SK-MEL-5 (cell line): ENCODE measurements at places on chromosomes 2 and 18.

DNA sequence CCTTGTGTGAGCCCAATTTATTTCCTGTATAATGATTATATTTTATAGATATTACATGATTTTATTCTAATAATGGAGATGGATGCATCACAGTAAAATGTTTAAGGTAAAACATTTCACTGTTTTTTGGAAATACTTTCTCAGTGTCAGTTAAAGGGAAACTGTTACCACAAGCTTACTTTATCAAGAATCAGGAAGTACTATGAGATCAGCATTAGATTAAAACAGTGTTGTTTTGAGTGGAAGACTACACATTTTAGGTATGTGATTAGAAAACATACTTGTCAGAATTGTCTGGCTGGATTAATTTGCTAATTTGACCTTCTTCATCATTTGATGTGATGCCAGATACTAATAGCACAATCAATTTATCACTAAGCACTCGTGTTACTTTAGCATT, at the start of gene HRH4:
HRH4 (plus strand) TSS at position 250 of the 400 bp plus-strand sequence; CDS start at position 342, 92 bp downstream.
- DNase-seq, result no peak

DNA sequence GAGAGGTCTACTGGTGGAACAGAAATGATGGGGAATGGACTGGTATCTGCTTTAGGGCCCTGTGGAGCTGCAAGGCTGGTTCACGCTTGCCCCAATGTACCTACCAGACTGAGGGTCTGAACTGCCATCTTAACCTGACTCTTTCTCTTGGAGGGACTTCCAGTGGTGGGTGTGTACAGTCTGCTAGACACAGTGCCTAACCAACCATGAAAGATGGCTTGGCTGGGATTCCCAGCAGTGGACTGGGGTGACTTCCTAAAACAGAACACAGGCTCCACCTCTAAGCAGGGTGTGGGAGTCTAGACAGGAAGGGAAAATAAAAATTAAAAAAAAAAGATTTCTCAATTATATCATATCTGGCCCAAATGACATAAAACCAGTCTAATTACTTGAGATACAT, 25.5 kb upstream of the MYO3B start:
- DNase-seq, result no peak

- DNase-seq, result no peak
Measured at GRCh38 chr2:65232636-65233035, 5.0 kb downstream of the ACTR2 start.

DNA sequence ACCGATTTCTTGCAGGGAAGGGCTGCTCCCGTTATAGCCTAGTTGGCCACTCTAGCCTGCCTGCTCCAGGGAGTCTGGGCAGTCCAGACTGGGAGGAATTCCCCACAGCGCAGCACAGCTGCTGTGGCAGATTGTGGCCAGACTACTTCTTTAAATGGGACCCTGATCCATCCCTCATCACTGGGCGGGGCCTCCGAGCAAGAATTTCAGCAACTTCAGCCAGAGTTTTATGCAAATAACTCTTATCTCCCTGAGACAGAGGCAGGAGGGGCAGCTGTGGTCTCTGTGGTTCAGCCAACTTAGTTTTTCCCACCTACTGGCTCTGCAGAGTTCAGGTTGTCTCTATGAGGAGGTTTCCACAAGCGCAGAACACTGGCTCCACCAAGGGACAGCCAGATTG, 1583.2 kb downstream of the SUCLG1 start:
- no peak for DNase-seq

DNA sequence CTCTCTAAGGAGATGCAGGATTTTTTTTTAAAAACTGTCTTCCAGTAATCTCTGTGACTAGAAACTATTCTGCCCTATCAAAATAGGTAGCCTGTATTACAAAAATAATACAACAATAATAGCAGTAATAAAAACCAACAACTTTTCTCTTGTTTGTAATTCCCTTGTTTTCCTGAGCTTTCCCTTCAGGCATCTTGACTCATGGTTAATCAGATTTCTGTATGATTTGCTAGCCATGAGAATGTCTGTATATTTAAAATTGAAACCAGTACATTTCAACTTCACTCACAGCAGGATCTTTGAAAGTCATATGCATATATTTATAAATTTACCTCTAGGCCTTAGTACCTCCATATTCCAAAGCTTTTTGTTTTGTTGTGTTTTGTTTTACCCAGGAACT, 38.2 kb downstream of the SLC4A10 start:
- no peak for DNase-seq

DNA sequence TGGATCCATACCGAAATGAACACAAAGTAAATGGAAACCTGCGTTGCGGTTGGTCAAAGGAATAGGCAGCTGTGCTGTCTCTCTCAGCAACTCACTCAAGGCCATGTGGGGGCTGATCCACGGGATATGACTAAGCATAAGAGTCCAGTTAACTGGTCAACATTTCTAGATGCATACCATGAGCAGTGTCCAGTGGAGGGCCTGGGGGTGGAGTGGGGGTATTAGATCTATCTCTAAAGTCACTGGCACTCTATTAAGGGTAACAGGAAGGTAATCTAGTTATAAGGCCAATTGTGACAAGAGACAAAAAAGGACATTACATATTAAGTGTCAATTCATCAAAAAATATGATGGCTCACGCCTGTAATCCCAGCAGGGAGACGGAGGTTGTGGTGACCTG, 136.8 kb downstream of the TTC32 start:
- DNase-seq, result no peak

GRCh38 chr2:174247474-174248186, 702 bp downstream of the OLA1 start:
- no peak for DNase-seq

DNA sequence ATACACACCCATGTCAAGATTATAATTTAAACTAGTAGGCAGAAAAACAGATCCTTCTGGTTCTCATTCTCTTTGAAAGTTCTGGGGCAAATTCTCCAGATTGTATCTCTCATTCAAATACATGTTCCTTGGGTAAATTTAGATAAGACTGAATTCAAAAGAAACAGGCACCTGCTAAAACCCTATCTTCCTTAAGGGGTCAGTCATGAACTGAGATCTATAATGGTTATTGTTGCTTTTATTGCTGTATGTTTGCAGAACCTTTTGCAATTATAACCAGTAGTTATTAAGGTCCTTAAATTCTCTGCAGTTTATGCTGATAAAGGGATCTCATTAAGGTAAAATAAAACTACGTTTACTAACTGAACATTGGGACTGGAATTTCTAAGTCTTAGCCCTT, 83.5 kb downstream of the MYO5B start:
- DNase-seq, result no peak

GRCh38 chr18:840023-840408, 28.0 kb upstream of the YES1 start:
- DNase-seq, result no peak

- no peak for DNase-seq
Measured at GRCh38 chr2:23271230-23271629, 113.7 kb upstream of the KLHL29 start.

- no peak for DNase-seq
Measured at GRCh38 chr2:64404002-64404731, 49.8 kb upstream of the LGALSL start.

DNA sequence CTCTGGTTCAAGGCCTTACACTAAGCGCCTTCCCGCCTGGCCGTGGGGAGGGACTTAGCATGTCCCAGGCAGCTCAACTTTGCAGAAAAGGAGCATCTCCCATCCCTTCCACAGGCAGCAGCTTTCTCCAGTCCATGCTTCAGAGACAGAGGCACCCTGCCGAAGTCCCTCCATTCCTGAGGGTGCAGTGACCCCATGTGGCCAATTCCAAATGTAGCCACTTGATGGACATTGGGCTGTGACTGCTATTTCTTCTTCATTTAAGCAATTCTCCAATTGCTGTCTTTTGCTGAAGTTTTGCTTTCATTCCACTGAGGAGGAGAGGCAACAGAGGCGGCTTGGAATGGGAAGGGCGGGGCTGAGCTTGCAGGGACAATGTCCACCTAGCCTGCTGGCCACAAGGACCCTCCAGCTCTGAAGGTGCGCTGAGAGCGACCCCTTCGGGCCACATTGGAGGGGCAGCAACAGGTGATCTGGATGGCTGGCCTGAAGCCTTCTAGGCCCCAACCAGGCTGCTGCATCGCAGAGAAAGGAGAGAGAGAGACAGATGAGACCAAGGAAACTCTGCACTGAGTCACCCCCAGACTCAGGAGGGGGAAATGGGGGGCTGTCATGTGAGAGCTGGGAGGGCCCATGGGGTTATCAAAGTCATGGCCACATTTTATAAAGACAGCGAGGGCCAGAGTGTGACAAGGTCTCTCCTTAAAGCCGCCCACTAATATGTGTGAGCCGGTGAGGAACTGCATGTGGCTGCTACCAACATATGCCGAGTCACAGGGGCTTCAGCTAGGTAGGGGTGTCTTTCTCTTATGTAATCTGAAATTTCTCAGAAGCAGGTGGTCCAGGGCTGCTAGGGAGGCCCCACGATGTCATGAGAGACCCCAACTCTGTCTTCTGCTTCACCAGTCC, 61.3 kb downstream of the LONRF2 start:
- DNase-seq, result peak; percentile 85

GRCh38 chr2:238700506-238701340, 147.2 kb upstream of the TWIST2 start:
- DNase-seq, result no peak

DNA sequence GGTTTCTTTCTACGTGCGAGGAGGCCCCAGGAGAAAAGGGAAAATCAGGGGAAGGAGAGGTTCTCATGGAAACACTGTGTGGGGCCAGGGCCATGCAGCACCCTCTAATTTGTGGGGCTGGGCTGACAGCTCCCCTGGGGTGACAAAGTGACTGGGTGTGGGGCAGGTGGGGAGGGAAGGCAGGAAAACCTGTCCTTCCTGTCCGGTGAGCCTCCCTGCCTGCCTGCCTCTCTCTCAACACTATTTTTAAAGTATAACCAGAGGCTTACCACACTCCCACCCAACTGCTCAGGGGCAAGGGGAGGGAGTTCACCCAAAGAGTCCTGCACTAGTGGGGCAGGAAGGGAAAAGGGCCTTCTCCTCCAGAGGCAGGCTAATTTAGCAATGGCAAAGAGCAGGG, 10.5 kb upstream of the EPAS1 start:
- DNase-seq, result no peak

DNA sequence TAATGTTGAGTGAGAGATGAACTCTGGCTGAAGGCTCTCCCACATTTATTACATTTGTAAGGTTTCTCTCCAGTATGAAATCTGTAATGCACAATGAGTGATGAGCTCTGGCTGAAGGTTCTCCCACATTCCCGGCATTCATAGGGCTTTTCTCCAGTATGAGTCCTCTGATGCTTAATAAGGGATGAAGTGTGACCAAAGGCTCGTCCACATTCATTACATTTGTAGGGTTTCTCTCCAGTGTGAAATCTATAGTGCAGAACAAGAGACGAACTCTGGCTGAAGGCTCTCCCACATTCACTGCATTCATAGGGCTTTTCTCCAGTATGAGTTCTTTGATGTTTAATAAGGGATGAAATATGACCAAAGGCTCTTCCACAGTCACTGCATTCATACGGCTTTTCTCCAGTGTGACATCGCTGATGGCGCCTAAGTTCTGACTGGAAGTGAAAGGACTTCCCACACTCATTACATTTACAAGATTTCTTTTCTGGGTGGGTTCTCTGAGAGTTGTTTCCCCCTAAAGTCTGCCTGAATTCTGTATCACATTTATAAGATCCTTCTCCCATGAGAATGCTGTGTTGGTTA, 10.2 kb downstream of the ZNF514 start:
- no peak for DNase-seq

DNA sequence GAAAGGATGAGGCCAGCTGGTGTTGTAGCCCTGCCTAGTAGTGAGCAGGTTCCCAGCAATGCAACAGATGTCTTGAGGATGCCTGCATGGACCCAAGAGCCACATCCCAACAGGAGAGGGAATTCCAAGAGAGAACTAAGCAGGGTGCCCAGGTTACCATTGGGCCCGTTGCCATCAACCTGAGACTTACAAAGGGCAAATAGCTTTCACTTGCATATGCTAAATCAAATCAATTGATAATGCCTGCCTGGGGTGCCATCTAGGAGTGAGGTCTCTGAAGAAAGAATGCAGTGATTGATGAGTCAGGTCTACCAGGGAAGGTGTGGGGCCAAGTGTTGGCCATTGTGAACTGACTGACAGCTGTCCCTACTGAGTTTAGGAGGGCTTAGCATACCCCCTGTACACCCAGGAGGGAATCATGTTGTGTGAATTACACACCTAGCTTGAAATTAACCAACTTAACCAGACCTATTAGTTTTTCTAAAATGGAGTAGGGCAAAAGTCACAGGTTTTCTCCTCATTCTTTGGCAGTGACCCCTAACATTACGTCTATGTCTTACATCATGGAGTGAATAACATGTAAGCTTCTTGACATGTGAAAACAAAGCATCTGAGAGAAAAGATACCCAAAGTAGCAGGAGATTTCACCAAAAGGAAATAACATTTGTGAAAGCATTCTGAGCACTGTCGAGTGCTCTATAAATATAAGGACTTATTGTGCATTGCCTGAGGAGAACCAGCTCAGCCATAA, 32.3 kb downstream of the FHOD3 start:
- no peak for DNase-seq

- DNase-seq, result peak; percentile 98
Measured at GRCh38 chr2:55364189-55365055, 55.2 kb downstream of the CCDC88A start.

GRCh38 chr2:190972846-190973245, 41.1 kb downstream of the STAT1 start:
- no peak for DNase-seq

- no peak for DNase-seq
Measured at GRCh38 chr18:61854578-61855448, 38.0 kb downstream of the RNF152 start.

GRCh38 chr2:10282611-10283105, 20.0 kb upstream of the HPCAL1 start:
- no peak for DNase-seq
